ENCODE measurements at places on chromosomes 16 and 17. TPM values are rescaled to one million over a fixed set of nuclear protein-coding genes. Genes with fewer than 3 reads are reported as not detected.

USP43 gene
- 0.05 TPM for polyA plus RNA-seq

IRX5 gene
- polyA plus RNA-seq, result 2.0 TPM

NECAB2 gene
- polyA plus RNA-seq, result not detected

NOG gene
- not detected for polyA plus RNA-seq

SCRN2 gene
- 32.9 TPM for polyA plus RNA-seq

PRAC2 gene
- not detected for polyA plus RNA-seq

TP53TG3C gene
- polyA plus RNA-seq, result 3.2 TPM

KRTAP4-1 gene
- 0.09 TPM for polyA plus RNA-seq

TBC1D3E gene
- not detected for polyA plus RNA-seq

POLR2A gene
- polyA plus RNA-seq, result 20.9 TPM

SLC47A2 gene
- not detected for polyA plus RNA-seq

KIFC3 gene
- polyA plus RNA-seq, result 78.1 TPM

TNFRSF13B gene
- polyA plus RNA-seq, result not detected

GRCh38 chr16:53668869-53669268, 34.8 kb downstream of the RPGRIP1L start:
- DNase-seq, result no peak

GRCh38 chr17:76237859-76238313, 2.4 kb downstream of the RNF157 start:
- no peak for DNase-seq

- DNase-seq, result no peak
Observed at GRCh38 chr17:42672038-42672437, 4.8 kb downstream of the PLEKHH3 start.

- DNase-seq, result no peak
Observed at GRCh38 chr17:1188812-1189504, 9.2 kb upstream of the ABR start.

DNA sequence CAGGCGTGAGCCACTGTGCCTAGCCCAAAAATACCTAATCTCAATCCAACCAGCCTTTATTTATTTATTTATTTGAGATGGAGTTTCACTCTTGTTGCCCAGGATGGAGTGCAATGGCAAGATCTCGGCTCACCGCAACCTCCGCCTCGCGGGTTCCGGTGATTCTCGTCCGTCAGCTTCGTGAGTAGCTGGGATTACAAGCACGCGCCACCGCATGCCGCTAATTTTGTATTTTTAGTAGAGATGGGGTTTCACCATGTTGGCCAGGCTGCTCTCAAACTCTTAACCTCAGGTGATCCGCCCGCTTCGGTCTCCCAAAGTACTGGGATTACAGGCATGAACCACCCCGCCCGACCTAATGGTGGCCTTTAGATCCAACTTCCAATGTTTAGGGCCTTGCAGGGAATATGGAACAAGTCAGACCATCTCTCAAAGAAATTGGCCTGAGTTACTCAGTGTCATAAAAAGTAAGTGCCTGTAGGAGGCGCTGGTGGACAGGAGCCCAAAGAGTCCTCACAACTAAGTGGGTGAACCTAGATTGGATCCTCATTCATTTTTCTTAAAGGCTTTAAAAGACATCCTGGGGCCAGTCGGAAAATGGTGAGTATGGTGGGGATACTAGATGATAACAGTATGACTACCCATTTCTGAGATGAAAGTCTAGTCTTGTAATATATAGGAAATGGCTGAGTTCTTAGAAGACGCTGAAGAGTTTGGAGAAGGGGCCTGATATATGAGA, 4.6 kb downstream of the ZSCAN10 start:
- DNase-seq, result peak; percentile 80

- DNase-seq, result no peak
Observed at GRCh38 chr17:49989518-49989880, 5.5 kb downstream of the DLX3 start.

- DNase-seq, result no peak
Observed at GRCh38 chr16:84683691-84684591, 15.9 kb upstream of the USP10 start.

- no peak for DNase-seq
Observed at GRCh38 chr16:8355675-8356074, 234.6 kb downstream of the TMEM114 start.

DNA sequence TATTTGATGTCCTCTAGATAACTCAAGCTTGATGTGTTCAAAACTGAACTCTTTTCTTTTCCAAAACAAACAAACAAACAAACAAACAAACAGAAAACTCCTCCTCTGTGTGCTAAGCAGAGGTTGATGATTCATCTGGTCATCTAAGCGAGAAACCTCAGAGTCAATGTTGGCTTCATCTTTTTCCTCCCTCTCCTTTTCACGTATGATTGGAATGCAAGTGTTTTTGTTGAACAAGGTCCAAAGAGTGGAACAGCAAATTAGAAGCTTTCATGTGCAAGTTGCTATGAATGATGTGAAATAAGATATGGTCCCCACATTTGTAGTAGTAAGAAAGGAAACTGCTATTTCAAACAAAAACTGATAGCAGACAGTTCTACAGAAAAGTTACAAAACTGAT, 52.5 kb downstream of the TBX4 start:
- DNase-seq, result no peak

- no peak for DNase-seq
Observed at GRCh38 chr16:57539072-57539796, 2.9 kb upstream of the CCDC102A start.

GRCh38 chr16:1466968-1467521, 7.8 kb downstream of the CLCN7 start:
- no peak for DNase-seq

DNA sequence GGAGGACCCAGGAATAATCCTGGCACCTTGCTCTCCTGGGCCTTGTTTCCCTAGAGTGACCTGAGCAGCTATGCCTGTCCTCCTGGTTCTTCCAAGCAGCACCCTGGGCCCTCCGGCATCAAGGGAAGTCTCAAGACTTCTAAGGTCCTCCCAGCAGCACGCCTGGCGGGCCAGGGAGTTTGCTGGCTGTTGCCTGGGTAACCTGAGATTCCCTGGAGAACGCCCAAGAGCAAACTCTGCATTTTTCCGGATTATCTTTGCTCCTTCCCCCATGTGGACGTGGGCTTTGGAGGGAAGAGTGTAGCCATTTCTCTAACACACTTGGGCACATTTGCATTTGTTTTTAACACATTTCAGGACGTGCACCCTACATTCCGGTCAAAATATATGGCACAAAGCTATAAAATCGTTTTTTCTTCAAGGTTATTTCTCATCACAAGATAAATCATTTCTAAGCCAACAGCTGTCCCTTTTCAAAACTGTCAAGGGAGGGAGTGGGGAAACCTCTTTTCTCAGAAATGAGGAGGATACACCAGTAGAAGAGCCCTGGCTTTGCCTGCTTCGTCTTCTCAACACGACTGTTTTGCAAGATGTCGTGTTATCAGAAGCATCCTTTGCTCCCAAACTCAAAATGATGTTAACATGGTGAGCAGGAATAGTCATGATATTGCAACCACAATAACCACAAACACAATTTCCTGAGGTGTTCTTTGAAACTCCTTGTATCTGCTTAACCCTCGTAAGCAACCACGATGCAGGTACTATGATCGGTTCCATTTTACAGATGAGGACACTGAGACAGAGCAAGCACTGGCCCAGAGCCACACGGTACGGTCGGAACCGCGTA, 116.5 kb downstream of the ADCY9 start:
- no peak for DNase-seq

DNA sequence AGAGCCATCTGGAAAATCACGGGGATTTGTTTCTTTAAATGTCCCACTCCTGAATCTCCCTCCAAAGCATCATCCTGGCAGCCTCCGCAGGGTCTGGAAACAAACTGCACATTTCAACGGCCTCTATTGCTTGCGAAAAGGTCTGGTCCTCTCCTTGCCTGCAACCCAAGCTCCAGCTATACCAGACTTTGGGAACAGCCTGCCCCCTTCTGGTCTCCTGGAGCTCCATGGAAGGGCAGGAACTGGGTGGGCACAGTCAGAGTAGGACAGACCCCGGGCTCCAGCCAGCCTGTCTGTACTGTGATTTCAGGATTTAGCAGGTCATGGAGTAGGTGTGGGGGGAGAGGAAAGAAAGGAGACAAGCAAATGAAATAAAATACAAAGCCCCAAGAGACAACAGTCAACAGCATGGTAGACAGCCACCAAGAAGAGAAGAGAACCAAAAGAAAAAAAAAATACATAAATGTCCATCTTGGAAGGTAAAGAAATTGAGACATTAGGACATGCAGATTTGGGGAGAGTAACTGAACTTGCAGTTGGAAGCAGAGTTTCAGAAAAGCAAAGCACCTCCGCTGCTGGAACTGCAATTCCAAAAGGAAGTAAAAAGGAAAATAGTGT, 2.7 kb downstream of the XYLT1 start:
- peak; percentile 32 for DNase-seq

DNA sequence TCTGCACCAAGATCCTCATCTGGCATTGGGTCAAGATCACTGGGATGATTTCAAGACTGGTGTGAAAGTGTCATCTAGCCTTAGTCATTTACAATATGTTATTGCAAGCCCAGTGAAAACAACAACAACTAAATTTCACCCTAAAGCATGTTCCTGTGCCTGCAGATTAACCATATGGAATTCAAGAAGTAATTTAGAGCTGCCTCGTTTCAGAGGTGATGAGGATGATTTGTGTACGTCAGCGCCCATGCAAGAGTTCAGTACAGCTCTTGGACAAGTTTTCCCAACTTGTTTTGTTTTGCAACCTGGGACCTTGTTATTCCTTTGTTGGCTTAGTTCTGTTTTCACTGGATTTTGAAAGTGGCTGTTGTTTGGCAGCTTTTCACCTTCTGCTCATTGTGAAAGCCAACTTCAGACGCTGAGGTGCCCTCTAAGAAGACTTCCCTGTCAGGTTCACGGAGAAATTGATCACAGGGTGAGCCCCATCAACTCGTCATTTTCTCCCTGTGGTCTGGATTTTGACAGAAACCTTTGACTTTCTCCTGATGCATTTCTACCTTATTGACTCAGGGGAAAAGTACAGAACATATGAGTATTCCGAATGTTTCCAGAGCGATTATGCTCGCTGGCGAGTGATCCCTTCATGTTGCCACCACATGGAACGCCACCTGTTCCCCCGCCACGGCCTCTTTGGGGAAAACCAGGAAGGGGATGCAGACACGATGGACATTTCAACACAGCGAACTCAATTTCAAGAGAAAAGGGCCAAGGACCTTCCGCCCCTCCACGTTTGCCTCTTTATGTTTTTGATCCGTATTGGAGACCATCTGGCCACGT, 85.6 kb downstream of the FOXL1 start:
- DNase-seq, result no peak

DNA sequence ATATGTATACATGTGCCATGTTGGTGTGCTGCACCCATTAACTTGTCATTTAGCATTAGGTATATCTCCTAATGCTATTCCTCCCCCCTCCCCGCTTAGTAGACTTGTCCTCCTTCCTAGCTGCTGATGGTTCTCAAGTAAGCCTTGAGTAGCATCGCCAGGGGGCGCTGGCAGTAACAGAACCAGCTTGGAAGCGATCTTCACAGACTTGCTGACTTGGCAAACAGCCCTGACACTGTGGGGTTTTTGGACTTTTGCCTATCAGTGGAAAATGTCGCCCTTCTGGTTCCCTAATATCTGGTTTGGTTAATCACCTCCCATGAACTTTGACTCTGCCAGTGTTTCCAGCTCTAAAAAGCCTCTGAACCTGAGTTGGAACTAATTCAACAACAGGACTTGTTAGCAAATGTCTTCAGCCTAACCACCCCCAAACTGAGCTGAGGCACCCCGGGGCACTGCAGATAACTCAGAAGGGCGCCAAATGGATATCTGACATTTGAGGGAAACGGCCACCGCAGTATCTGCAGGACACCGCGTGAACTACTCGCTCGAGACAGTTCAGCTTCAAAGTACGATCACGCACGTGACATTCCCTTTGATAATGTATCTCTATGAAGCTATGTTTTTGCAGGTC, 15.4 kb upstream of the SPATA32 start:
- peak; percentile 91 for DNase-seq

- DNase-seq, result no peak
Observed at GRCh38 chr17:49944273-49944870, 24.6 kb upstream of the DLX4 start.

DNA sequence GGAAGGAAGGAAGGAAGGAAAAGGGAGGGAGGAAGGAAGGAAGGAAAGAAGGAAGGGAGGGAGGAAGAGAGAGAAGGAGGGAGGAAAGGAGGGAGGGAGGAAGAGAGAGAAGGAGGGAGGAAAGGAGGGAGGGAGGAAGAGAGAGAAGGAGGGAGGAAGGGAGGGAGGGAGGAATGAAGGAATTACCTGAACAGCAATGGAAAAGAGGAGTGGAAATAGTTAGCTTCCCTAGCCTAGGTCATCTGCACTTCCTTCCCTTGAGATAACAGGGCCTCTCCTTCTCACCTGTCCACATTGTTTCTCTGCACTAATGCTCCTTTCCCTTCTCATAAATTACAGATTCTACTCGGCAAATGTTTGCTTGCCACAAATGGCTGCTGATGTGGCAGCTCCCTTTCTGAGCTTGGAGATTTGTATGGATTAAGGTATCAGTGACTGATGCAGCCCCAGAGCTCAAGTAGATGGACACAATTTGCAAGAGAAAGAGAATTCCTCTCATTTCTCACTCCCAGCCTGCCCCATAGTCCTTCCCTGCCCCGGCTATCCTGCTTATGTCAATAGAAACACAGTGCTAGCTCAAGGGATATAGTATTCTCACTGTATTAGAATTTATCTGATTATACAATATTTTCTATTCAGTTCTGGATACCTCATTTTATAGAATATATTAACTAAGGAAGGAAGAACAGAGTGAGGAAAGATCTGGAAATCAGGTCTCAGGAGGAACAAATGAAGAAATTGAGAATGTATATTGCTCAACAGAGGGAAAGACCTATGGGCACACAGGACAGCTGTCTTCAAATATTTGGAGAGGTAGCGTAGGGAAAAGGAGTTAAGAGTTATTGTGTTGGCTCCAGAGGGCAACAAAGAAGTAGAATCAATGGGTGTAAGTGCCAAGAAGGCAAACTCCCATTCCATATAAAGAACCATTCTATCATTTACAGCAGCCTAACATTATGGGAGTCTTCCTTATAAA, 14.6 kb downstream of the HOXB1 start:
- no peak for DNase-seq

GRCh38 chr16:75559564-75560372, 3.7 kb upstream of the TMEM231 start:
- DNase-seq, result peak; percentile 85

DNA sequence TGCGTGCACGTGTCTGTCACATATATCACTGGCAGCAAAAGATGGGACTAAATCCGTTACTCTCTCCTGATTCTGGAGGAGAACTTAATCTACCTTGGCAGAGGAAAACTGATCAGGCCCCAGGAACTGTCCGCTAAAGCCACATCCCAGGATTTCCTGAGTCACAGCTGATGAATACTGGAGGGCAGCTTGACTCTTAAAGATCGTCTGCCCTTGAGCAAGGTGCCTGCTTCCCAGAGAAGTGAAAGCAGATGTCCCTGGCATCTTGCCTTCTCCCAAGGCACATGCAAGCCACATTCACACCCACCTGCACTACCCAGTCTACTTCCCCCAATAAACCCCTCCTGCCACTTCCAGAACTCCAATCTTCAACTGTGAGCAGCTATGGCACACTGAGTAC, 99.8 kb downstream of the CPPED1 start:
- no peak for DNase-seq

DNA sequence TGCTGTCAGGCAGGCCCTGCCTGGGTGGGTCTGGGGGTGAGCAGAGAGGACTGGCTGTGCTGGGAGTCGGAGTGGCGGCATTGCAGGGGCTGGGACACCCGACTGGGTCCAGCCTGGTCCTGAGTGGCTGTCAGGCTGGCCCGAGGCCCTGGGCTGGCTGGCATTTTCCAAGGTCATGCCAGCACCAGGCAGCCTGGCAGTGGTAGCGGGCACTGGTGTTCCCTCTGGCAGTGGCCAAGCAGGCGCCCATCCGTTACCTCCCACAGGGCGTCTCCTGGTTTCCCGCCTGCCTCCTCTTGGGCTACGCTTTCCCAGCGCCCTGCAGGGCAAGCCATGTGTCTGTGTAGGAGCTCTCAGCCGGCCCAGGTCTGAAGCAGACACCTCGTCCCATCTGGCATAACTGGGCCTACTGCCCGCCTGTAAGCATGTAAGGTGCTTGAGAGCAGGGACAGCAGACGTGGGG, 5.7 kb upstream of the PKMYT1 start:
- DNase-seq, result no peak
